ENCODE measurements at places on chromosomes 11 and 22. TPM values are rescaled to one million over a fixed set of nuclear protein-coding genes. Genes with fewer than 3 reads are reported as not detected.
A peak's percentile ranks its signal among the peaks of the same experiment; 100 is the strongest.

Gene OR51B4
- total RNA-seq, result not detected

Gene MUC6
- not detected for total RNA-seq

Gene RIBC2
- not detected for total RNA-seq

Gene PIWIL4
- total RNA-seq, result not detected

Gene CLMP
- total RNA-seq, result 16.1 TPM

Gene TXNRD2
- 17.0 TPM for total RNA-seq

Gene NCAM1
- total RNA-seq, result 76.7 TPM

DNA sequence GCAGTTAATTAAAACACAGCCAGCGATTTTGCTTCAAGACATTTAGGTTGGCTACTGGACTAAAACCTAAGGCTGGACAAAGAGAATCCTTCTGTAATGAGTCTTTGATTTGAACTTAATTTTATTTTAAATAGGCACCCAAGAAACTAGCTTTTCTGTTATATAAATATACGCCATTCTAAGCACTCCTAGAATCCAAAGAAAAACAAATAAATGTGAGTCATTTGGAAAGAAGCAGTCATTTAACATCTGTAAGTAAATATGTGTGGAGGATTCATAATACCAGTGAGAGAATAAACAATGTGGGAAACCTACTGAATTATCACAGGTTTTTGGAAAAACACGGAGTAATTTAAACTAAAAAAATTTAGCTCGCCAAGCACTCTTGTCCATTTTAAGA lies 1.2 kb upstream of the TECTA start:
- no peak for DNase-seq

DNA sequence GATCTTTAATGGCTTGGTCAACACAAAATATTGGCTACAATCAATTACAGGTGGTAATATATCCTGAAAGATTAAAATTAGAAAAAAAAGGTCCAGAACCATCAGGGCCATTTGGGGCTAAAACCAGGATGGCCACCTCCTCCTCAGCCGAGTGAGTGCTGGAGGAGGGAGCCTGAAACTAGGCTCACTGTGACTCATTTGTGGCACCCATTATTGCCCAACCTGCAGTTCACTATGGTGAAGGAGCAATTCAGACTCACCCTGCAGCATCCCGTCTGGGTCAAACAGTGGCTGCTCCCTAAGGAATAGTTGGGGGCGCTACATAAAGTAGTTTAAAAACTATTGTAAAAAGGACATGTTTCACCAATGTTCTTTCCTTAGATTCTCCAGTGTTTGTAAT lies 60.7 kb downstream of the GLYATL1 start:
- no peak for DNase-seq

GRCh38 chr11:11407065-11407762 lies 54.2 kb upstream of the CSNK2A3 start:
- DNase-seq, result no peak

DNA sequence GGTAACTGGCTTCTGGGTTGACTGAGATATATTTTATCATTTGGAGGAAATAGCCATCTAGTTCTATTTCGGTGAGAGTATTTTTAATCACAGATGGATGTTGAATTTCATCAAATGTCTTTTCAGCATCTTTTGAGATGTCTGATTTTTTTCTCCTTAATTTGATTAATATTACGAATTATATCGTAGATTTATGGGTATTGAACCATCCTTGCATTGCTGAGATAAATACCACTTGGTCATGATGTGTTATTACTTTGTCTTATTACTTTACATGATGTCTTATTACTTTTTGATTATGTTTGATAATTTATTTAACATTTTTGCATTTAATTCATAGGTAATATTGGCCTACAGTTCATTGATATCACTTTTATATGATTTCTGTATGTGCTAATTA lies 78.8 kb upstream of the PARVA start:
- DNase-seq, result no peak

GRCh38 chr11:42992594-42992993 lies 319.2 kb upstream of the API5 start:
- no peak for DNase-seq

DNA sequence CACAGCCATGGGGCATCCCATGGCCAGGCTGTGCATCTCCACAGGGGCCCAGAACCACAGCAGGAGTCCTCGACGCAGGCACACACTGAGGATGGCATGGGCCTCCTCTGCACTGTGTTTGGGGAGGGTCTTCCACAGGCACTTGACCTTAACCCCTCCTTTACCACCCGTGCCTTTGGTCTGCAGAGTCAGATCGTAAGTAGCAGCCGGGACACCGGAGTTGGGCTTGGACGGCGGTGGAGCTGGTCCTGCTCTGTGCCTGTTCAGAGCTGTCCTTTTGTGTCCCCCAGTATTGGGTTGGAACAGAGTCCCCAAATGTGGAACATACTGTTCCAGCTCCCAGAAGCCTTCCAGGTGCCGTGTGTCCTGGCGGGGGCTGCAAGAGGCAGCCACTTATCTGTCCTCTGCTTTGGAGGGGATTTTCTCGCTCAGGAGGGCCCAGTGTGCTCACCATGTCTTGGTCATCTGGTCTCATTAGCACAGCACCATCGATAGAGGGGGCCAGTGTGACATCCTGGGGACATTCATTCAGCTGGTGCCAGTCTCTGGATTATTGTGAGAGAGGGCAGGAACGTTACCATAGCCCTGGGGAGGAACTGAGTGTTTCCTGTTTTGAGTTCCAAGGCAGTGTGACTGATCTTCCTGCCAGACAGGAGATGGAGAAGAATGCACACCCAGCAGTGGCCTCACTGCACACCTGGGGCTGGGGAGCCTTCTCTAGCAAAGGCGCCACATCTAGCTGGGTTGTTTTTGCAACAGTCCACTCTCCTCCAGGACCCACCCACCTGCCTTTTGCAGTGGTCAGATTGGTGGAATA lies 12.4 kb downstream of the CRELD2 start:
- peak; percentile 92 for DNase-seq

DNA sequence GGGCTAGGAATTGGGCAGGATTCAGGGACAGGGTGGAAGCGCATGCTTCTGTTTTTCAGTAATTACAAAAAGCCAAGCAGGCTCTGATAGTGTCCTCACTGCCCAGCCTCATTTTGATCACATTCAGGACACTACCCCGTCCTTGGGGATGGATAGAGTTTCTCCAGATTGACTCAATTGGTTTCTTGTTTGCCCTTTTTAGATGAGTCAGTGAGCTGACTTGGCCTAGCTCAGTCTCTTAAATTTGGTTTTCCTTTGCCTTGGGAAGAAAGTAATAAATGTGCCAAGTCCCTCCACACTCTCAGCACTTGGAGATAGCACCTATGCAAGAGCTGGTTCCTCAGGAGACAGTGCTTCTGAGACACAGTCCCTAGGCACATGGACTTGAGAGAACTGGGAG lies 25.5 kb downstream of the DKK3 start:
- DNase-seq, result no peak

GRCh38 chr11:105381941-105382340 lies 227.9 kb upstream of the GRIA4 start:
- DNase-seq, result no peak

DNA sequence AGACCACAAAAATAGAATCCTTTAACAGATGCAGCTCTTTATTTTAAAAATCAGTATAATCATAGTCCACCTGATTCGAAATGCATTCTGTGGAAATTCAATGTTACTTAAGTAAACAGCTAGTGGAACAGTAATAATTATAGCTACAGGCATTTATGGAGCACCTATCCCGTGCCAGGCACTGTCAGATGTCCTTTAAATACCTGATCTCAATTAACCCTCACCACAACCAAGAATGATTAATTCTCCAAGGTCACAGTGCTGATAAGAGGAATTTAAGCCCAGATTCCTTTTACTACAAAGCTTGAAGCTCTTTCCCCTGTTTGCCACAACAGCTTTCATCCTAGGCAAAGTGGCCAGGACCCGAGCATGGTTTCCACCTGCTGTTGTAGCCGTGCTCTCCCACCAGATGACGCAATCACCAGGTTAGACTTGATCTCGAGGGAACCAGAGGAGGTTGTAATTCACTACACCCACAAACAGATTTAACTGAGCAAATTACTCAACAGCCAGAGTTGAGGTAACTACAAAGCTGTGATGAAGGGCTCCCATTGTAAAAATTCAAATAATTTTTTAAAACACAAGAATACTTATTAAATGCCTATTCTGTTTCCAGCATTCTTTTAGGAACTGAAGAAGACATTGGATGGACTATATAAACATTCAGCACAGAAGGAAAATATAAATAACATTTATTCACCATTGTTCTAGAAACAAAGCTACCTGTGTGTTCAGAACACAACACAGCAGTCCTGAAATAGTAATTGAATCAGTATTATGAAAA lies 10.3 kb downstream of the PRDM10 start:
- DNase-seq, result peak; percentile 12

DNA sequence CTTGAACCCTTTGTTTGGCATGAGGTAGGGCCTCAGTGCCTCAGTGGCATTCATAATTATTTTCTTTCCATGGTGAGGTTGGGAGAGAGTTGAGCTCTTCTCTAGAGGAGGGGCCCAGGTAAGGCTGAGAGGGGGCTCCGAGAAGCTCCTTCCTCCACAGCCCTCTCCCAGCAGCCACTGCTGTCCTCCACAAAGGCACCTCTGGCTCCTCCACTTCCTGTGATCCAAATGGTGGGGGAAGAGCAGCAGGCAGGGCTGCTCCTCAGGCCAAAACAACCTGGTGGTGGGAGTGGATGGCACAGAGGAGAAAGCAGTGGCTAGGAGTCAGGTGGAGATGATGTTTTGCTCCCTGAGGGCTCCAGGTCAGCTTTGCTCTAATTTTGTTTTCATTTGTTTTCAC lies 13.3 kb downstream of the ROBO4 start:
- DNase-seq, result no peak

- DNase-seq, result no peak
These were observed 555.1 kb downstream of the OPCML start for GRCh38 chr11:132977241-132977640.

DNA sequence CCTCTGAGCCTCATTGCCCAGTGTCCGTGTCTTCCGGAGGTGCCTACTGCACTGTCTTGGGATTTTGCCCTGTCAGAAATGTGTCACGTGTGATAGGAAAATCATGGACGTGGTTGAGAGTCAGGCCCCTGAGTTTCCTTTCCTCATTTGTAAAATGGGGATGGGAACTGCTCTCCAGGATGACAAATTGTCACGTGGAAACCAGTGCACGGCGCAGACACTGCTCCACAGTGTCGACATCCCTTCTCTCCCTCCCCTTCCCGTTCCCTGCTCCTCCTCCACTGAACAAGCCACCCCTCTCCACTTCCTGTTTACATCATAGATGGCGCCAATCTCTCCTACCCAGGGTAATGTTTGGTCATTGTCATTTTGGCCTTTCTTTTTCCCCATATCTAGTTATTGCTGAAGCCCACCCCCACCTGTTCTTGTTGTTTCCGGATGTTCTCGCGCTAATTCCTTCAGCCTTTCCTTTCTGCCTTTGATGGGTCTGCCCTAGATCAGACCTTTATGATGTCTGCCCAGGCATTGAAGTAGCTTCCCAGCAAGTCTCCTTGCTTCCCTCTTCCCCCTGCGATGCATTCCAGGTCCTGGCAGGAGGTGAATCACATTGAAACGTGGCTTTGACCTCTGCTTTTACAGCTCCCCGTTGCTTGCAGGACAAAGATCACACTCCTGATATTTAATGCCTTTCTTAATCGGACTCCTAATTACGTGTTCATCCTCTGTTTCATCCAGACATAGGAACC lies 91.8 kb downstream of the TBC1D22A start:
- no peak for DNase-seq

DNA sequence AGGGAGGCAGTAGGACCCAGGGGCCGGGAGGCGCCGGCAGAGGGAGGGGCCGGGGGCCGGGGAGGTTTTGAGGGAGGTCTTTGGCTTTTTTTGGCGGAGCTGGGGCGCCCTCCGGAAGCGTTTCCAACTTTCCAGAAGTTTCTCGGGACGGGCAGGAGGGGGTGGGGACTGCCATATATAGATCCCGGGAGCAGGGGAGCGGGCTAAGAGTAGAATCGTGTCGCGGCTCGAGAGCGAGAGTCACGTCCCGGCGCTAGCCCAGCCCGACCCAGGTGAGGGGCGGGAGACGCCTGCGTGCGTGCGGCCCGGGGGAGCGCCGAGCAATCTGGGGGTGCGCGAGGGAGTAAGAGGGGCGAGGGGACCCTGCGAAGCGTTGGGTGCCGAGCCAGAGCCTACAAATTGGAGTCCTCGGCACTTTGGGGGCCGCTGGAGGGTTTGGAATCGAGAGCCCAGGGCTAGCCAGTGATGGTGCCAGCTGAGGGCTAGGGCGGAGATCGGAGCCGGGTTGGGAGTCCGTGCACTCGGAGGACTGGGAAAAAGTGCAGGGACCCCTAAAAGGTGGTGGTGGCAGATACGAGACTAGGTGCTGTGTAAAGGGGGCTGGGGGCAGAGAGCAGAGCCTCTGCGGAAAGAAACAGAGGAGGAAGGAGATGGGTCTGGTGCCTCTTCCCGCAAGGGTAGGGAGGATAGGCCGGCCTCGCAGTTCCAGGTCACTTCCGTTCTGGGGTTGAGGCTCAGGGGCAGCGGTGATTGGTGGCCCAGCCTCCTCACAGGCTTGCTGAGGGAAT lies at the start of gene SERPINH1:
Gene SERPINH1 (plus strand): TSS at position 206 of the 788 bp plus-strand sequence. CDS start 4,097 bp downstream, outside the sequence.
- DNase-seq, result peak; percentile 88

DNA sequence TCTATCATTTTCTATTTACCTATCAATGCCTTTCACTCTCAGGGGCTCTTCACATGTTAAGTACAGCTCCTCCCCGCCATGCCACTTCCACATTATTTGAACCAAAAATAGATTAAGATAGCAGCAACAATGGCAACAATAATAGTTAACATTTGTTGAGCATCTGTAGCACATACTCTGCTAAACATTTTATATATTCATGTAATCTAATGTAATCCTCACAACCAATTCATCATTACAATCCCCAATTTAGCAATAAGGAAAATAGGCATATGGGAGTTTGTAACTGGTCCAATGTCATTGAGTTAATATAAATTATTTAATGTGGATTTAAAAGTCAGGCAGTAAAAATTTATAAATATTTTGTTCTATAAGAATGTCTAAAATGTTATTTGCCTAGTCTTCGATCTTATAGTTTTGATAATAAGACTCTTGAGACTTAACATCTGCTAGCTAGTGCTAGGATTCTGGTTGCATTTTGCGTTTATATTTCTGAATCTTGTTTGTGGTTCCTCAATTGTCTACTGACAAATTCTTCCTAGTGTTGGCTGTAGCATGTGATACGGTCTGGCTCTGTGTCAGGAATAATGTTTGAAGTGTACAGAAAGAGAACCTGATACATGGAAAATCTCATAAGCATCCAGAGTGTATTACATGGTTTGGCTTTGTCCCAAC lies 621.5 kb upstream of the LUZP2 start:
- no peak for DNase-seq

- peak; percentile 68 for DNase-seq
These were observed 24.8 kb upstream of the TTC12 start for GRCh38 chr11:113289431-113290187.

DNA sequence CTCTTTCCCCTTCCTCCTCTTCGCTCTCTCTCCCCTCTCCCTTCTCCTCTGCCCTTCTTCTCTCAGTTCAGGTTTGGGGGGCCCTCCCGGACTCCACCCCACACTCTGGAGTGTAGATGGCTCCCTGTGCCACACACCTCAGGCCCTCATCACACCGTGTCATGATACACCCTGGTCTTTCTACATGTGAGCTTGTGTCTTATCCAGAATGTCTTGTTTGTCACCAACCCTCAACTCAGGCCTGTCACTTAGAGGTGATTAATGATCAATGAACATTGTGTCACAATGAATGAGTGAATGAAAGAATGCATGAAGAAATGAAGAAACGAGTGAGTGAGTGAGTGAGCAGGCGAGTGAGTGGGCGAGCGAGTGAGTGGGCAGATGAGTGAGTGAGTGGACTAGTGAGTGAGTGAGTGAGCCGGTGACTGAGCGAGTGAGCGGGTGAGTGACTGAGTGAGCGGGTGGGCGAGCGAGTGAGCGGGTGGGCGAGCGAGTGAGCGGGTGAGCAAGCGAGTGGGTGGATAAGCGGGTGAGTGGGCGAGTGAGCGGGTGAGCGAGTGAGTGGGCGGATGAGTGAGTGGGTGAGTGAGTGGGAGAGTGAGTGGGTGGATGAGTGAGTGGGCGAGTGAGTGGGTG lies 33.8 kb downstream of the CAPN1 start:
- DNase-seq, result no peak
